ENCODE measurements at places on chromosomes 16 and 17.

DNA sequence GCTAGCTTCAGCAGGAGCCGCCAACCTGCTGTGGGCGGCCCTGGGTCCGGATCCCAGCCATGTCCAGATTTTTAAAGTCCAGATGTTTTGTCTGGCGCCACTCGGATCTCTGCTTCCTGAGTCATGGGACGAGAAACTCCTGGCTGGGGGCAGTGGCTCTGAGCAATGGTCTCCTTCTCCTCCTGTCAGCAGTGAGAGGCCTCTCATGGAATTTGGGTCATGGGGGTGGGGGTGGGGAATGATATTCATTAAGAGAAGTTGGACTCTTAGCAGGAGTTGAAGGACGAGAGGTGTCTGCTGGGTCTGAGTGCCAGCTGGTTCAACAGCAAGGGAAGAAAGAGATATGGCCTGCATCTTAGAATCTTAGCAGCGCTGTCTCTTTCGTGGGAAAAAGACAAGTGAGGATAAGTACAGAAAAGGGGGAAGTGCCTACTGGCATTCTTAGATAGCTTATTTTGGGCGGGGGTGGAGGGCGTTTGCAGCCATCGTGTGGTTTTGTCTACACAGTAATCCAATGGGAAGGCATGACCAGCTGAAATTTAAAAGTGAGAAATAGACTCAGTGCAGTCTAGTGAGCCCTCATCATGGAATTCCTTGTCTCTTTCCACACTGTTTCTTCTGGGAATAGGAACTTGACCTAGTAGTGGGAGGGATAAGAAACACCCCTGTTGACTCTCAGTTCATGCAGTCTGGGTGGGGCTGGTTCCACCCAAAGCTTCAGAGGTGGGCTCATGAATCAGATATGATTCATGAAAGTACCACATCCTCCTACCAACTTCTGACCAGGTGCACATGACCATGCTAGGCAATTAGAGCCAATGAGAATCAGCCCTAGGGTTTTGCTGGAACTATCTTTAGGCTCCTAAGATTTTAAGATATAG, 80.5 kb downstream of the MYH13 start:
- peak; percentile 37 for DNase-seq

DNA sequence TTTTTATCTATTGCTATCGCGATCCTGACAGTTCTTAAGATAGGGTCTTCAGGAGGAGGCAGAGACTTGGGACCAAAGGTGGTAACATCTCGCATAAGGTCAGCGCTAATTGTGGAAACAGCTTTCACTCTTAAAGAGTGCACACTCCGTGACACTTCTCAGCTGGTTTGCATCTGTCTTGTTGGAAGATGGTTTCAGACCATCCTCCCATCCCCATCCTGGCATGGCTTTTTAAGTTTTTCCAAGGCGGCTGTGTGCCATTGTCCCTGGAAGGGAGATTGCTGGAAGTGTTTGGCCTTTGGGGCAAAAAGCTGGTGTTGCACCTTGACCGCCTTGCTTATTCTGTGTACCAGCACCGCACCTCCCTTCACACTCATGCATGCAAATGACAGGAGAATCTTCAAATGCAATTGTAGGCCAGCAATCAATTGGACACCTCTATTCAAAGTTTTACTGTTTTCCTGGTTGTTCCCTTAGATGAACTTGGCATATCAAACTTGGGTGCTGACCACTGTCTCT, 1.5 kb downstream of the SOCS7 start:
- no peak for DNase-seq

DNA sequence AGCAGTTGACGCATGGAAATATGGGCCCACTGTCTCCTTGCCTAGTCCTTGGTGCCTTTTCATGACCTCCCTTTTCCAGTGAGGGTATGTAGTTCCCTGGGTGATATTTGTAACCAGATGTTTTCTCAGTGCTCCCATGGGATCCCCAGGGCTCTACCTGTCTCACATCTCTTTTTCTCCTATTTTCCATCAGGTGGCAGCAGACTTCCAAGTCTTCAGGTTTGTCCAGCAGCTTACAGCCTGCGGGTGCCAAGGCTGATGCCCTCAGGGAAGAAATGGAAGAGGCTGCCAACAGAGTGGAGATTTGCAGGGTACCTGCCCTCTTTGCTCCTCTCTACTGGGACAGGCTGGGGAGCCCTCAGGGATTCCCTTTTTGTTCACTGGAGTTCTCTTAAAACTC, 89.1 kb downstream of the ELAC2 start:
- DNase-seq = no peak

- DNase-seq = no peak
Measured at GRCh38 chr17:1561420-1562175, 994 bp downstream of the PITPNA start.

GRCh38 chr17:6090253-6090652, 20.1 kb downstream of the WSCD1 start:
- no peak for DNase-seq

DNA sequence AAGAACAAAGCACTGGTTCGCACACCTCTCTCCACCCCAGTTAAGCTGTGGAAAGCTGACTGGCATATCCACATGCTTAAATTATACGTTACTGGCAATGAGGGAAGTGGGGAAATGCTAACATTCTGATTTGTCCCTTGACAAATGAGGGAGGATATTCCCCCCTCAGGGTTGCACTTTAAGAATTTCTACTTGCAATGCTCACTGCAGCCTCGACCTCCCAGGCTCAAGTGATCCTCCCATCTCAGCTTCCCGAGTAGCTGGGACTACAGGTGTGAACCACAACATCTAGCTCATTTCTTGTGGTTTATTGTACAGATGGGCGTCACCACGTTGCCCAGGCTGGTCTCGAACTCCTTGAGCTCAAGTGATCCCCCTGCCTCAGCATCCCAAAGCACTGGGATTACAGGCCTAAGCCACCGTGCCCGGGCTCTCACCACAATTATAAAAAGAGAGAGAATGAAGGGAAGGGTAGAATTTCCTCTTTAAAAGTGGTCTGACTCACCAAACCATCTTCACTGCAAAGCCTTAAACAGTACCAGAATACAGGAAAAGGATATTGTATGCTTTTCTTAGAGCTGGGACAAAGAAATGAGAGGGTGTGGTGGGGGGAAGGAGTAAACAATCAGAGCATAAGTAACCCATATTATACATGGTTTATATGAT, 38.9 kb downstream of the KANSL1 start:
- DNase-seq = no peak

GRCh38 chr16:3120435-3120834, 8.0 kb downstream of the ZNF205 start:
- no peak for DNase-seq

- DNase-seq = no peak
Measured at GRCh38 chr16:50570808-50571598, 22.8 kb downstream of the NKD1 start.

GRCh38 chr16:55671206-55671973, 15.6 kb downstream of the SLC6A2 start:
- DNase-seq = no peak

- no peak for DNase-seq
Measured at GRCh38 chr17:67488161-67488560, 111.1 kb downstream of the PITPNC1 start.

DNA sequence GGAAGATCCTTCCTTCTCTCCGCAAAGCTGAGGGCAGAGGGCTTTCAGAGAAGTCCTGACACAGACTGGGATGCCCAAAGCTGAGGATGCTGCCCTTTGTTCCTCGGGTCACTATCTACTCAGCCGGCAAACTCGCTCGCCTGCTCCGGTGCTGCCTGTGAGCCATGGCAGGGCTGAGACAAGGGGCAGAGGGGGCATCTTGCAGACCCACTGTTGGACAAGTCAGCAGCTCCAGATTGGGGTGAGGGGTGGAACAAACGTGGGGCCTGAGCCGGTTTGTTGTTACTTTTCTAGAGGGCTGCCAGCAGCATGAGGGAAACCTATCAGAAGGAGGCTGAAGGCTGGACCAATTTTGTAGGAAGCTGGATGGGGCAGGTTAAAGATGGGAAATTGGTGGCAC, 47.1 kb upstream of the PIK3R6 start:
- no peak for DNase-seq

DNA sequence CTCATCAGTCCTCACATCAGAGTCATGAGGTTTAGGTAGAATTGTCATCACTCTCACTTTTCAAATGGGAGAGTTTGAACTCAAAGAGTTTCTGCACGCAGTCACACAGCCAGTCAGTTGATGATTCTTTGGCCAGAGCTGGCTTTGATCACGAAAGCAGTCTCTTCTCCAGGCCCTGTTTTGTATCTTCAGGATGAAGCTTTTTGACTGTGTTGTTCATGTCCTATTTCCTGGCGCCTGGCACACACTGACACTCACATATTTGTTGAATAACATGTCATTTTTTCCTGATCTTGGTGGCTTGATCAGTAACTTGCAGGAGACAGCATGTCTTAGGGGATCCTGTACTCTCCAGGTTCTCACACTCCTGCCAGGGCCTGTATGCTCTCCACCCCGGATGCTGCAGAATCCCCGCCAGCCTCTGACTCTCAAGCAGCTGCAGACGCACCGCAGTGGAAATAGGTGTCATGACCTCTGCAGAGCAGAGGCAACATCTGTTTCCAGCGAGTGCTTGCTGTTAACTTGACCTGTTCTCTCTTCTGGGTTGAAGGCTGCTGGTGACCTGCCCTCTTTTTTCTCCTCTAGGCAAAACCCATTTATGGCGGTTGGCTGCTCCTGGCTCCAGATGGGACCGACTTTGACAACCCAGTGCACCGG, 33.0 kb downstream of the MPRIP start:
- no peak for DNase-seq

GRCh38 chr16:83789642-83790401, 18.0 kb upstream of the HSBP1 start:
- no peak for DNase-seq

DNA sequence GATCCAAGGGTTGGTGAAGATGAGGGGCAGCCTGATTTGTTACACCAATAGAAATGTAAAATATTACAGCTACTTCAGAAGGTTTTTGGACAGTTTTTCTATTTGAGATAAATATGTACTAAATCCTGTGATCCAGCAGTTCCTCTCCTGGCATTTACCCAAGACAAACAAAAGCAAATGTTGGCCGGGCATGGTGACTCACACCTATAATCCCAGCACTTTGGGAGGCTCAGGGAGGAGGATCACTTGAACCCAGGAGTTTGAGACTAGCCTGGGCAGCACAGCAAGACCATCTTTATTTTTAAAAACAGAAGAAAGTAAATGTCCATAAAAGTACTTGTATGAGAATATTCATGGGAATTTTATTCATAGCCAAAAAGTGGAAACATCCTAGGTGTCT, 64.8 kb upstream of the MRC2 start:
- no peak for DNase-seq

DNA sequence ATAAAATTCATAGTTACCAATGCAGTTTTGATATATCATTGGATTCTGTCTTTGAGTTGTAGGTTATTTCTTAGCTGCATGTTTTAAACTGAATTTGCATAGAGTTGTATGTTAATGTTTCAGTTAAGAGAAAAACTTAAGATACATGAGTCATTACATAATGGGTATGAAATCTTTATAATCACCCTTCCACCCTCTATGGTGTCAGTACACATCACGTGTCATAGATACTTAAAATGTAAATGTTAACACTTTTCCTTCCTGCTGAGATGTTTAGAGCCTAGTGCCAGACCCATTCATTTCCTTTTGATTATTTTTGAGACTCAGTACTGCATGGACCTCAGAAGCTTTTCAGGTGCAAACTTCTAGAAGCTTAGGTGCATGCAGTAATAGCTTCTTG, 20.5 kb downstream of the ZNF207 start:
- no peak for DNase-seq

- no peak for DNase-seq
Measured at GRCh38 chr17:52827526-52827925, 669.0 kb upstream of the CA10 start.

- DNase-seq = peak; percentile 66
Measured at GRCh38 chr16:81817789-81818567, 38.9 kb downstream of the PLCG2 start.
